ENCODE measurements at places on chromosomes 16 and 17. TPM values are rescaled to one million over a fixed set of nuclear protein-coding genes. Genes with fewer than 3 reads are reported as not detected.

GRCh38 chr16:80046261-80046660, 445.7 kb upstream of the MAF start:
- DNase-seq = no peak
- H3K4me1 ChIP-seq = no peaks in the 10 kb centered on the region
- H3K4me3 ChIP-seq = no peak overlapping the region

DNA sequence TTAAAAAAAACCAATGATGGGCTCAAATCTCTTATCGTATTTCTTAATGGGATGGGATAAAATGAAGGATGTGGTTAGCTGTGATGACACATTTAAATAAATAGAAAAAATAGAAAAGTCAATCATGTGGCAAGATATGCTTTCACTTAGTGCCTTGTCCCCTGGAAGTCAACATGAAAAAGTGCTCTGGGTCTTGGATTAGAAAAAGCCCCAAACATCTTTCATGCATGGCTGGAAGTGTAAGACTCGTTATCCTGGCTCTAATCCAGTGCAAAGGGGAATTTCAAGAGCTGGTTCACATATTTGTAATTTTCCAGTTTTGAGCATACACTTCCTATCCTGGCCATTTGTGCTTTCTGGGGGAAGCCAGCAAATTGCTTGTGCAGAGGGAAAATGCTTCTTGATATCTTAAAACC, 160.9 kb downstream of the MAP2K6 start:
- no peaks in the 10 kb centered on the region for H3K36me3 ChIP-seq
- no peaks in the 10 kb centered on the region for H3K27me3 ChIP-seq
- H3K27ac ChIP-seq = peak overlapping the region; percentile 65
- DNase-seq = peak; percentile 96

GRCh38 chr17:80843741-80844156, 147.9 kb upstream of the CHMP6 start:
- H3K4me3 ChIP-seq = no peak overlapping the region
- no peak overlapping the region for H3K27ac ChIP-seq
- H3K27me3 ChIP-seq = no peaks in the 10 kb centered on the region
- H3K36me3 ChIP-seq = peaks cover 4% of the 10 kb centered on the region

KRTAP4-6 gene
- not detected for total RNA-seq

GRCh38 chr16:88548131-88548874, 21.9 kb upstream of the ZC3H18 start:
- peaks cover 16% of the 10 kb centered on the region for H3K27me3 ChIP-seq
- no peak overlapping the region for H3K27ac ChIP-seq
- no peak overlapping the region for H3K4me3 ChIP-seq
- no peak for DNase-seq
- H3K4me1 ChIP-seq = no peaks in the 10 kb centered on the region

GRCh38 chr17:2111691-2112090, 56.8 kb downstream of the HIC1 start:
- no peaks in the 10 kb centered on the region for H3K36me3 ChIP-seq
- DNase-seq = peak; percentile 96
- H3K27ac ChIP-seq = peak overlapping the region; percentile 2
- no peaks in the 10 kb centered on the region for H3K27me3 ChIP-seq
- H3K4me3 ChIP-seq = no peak overlapping the region

CCL11 gene
- not detected for total RNA-seq

RIPOR1 gene
- 94.5 TPM for total RNA-seq

ABCA8 gene
- total RNA-seq = not detected

- H3K4me3 ChIP-seq = no peak overlapping the region
- no peak for DNase-seq
- H3K4me1 ChIP-seq = peaks cover 4% of the 10 kb centered on the region
- no peak overlapping the region for H3K27ac ChIP-seq
- no peaks in the 10 kb centered on the region for H3K36me3 ChIP-seq
These were observed 88.5 kb upstream of the HNF1B start for GRCh38 chr17:37833237-37833859.

ST6GALNAC2 gene
- total RNA-seq = not detected

DNA sequence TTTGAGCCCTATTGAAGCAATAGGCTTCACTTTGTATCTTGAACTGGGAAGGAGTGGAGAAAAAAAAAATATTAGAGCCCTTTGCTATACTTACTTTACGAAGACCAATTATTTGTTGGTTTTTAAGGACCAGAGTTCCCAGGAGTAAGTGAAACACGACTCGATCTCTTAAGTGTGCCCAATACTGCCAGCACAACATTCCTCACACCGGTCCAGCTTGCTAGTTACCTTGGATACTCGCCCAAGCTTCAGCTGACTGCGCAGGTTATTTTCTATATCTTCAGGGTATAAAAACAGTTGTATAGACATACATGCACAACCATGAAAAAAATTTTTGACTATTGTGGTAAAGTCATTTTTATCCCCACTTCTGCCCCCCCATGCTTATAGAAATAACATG, 72.1 kb downstream of the RPTOR start:
- H3K36me3 ChIP-seq = no peaks in the 10 kb centered on the region
- H3K4me1 ChIP-seq = peaks cover 6% of the 10 kb centered on the region
- DNase-seq = no peak
- no peak overlapping the region for H3K27ac ChIP-seq

DNA sequence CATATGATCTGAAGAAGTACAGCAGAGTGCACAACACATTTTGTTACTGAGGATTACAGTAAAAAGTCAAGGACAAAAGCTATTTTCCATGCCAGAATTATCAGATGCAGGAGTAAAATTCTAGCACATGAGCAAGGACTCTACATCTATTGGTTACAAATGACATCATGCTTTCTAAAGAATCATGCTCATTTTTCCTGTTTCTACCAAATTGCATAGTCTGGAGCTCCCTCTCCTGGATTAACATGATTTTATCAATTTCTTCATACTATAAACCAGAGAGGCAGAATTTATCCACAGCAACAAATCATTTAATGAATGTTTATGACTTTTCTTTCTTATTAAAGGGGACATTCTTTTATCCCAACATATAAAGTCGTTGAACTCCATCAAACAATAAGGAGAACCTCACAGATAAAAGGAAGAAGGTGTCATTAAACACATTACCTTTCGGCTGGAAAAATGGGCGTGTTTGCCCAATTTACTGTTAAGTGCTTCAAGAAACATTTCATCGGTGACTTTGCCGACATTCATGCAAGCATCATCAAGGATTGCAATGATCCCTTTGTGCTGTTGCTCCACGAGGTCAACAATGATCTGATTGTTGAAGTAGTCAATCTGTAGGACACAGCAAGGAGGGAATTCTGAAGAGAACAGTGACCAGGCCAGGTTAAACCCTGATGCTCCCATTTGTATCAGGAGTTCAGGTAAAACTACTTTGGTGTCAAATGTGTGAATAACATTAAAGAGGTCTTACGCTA, 121.7 kb downstream of the MYO1D start:
- no peaks in the 10 kb centered on the region for H3K4me1 ChIP-seq
- DNase-seq = peak; percentile 62
- no peaks in the 10 kb centered on the region for H3K27me3 ChIP-seq
- H3K4me3 ChIP-seq = no peak overlapping the region
- H3K36me3 ChIP-seq = no peaks in the 10 kb centered on the region
- H3K27ac ChIP-seq = no peak overlapping the region

- H3K4me1 ChIP-seq = peaks cover 25% of the 10 kb centered on the region
- peak overlapping the region; percentile 67 for H3K27ac ChIP-seq
- H3K36me3 ChIP-seq = no peaks in the 10 kb centered on the region
- peak; percentile 87 for DNase-seq
These were observed 71.2 kb upstream of the LGALS9 start for GRCh38 chr17:27559506-27560481.

RAPGEFL1 gene
- total RNA-seq = 6.8 TPM

MYO15B gene
- 6.2 TPM for total RNA-seq

Data from astrocyte (in vitro differentiated cells and primary cell).